Activated CD4-positive, alpha-beta memory T cell treated with anti-CD3 and anti-CD28 coated beads, Interleukin-2, amount 10 ng/mL, durations not matched to agents 7 days and 5 days (primary cell): ENCODE measurements at places on chromosomes 13 and 19. TPM values are rescaled to one million over a fixed set of nuclear protein-coding genes. Genes with fewer than 3 reads are reported as not detected.
A peak's percentile ranks its signal among the peaks of the same experiment; 100 is the strongest.

GRCh38 chr13:114130837-114131582, 1.4 kb downstream of the RASA3 start:
- peak; percentile 83 for DNase-seq

- no peak for DNase-seq
These were observed 17.2 kb downstream of the FGF9 start for GRCh38 chr13:21688056-21688455.

DNA sequence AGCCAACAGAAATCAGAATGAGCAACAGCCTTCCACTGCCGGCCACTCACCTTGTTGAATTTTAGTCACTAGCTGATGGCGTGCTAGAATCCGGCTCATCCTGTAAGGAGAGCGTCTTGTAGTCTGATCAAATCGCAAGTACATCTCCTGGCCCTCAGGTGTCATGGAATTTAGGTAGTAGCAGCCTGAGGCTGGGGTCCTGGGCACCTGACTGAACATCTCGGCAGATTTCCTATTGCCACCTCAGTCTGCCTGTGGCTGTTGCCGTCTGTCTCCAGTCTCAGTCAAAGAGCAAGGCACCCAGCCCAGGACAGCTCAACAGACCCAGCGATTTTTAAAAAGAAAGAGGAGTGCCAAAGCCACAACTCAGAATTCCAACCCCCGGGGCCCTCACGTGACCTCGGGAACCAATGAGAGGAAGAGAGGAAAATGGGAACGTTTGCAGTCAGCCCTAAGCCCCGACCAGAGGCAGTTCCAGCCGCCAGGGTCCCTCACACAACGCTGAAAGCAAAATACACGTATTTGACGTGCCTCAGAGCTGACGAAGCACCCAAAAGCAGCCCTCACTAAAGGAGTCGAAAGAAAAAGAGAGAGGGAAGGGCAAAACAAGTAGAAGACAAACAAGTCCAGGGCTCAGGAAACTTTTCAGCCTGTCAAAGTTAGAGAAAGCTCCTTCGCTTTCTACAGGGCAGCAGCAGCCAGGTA, at the start of gene STARD13:
Gene STARD13, minus strand, starts transcription at position 336 of the 705 bp plus-strand sequence. Its CDS starts 117 bp downstream, at position 219.
- DNase-seq: no peak

DNA sequence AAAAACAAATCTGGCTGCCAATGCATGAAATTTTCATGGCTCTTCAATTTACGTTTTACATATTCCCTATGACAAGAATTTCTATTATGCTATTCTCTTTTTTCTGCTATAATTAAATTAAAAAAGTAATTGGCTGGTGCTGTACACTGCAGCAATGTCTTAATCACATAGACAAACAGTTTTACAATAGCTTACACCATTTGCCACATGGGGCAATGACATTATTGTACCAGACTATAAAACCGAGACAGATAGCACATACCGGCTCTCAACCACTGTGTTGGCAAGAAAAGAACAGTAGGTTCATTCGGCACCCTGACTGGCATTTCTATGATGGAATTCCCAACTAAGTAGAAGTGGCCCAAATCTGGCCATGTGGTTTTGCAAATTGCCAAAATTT, 67.7 kb downstream of the DACH1 start:
- DNase-seq: no peak

DNA sequence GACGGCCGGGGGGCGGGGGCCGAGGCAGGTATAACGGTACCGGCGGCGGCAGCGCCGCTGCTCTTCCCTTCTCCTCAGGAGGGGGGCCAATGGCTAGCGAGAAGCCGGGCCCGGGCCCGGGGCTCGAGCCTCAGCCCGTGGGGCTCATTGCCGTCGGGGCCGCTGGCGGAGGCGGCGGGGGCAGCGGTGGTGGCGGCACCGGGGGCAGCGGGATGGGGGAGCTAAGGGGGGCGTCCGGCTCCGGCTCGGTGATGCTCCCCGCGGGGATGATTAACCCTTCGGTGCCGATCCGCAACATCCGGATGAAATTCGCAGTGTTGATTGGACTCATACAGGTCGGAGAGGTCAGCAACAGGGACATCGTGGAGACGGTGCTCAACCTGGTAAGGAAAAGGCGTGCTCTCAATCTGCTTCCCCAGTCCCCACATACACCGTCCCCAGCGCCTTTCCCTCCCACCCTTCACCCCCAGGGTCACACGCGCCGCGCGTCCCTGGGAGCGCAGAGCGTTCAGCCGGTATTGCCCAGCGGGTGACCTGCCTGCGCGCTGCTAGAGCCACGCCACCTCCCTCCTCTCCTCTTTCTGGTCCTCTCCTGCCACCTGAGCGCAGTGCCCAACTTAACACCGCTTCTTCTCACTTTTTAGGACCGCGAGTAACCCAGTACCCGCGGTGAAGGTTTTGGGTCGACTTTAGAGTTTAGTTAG, 814 bp downstream of the NBEA start:
- no peak for DNase-seq

GRCh38 chr13:23660249-23660648, 90.0 kb downstream of the TNFRSF19 start:
- DNase-seq: no peak

DNA sequence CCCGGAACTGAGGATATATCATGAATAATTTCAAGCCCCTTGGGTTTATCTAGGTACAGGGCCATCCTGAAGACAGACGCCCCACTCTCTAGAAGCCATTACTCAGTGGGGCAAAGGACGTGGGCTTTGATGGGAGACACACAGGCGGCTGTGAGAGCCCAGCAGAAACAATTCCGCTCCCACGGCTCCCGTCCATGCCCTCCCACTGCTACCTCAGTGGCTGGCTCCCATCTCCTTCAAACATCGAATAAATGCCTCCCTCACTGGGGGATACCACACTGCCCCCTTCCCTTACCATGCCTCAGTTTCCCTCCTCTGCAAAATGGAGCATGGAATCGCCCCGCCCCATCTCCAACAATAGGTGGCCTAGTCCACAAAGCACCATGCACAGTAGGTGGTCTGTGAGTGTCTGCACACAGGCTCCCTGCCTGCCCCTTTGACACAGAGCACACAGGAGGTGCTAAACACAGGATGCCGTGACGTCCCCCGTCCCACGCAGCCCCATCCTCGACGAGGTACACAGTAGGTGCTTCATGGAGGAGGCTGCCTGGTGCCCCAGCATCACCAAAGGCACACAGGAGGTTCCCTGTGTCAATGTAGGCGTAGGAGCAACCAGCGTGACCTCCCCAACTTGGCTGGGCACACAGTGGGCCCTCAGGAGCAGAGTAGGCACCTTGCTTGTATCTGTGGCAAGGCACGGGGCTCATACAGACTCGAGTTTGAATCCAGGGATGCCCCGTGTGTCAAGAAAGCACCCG, 46.0 kb downstream of the PTPRS start:
- no peak for DNase-seq

- DNase-seq: peak; percentile 39
These were observed 717 bp downstream of the SPRYD7 start for GRCh38 chr13:49935171-49936074.

DNA sequence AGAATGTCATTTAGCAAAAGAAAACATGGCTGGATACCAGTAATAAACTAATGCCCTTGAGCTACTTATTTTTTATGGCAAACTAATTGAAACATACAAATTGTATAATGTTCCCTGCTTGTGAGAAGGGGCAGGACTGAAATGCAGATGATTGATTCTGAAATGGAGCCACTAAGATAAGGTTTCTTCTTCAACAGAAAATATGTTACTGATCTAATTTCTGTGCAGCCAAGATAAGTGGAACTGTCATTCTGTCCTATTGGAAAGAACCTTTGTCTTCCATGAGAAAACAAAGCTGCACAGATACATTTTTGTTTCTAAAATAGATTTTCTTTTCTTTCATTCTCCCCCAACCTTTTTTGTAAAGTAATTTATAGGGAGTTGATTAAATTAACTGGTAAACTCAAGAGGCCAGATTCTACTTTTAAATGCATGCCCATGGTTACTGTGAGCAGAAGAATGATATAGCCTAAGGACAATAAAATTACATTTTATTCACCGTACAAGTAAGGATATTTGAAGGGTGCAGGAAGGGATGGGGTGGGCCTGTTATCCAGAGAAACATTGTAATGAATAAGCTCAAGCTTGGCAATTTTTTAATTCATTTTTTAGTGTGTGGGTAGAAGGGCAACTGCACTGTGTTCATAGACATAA, 39.9 kb downstream of the STARD13 start:
- DNase-seq: no peak

GRCh38 chr19:7540761-7541474, 5.4 kb downstream of the PNPLA6 start:
- no peak for DNase-seq

GRCh38 chr13:79898996-79899395, 418.0 kb downstream of the NDFIP2 start:
- no peak for DNase-seq

GRCh38 chr19:12047868-12048267, 4.9 kb downstream of the ZNF878 start:
- no peak for DNase-seq

DNA sequence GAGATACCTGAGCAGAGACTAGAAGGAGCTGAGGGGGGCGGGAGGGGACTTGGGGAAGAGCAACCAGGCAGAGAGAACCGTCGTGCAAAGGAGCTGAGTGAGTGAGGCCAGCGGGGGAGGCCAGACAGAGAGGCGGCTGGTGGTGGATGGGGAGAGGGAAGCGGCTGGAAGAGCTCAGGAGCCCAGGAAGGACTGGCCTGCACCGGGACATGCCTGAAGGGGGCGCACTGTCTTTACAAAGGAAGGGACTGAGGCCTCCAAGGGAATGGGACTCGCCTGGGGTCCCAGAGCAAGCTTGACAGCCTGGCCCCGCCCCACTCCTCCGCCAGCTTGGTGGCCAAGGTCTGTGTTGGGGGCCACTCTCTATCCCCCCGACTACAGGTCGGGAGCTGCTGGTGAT, 14.9 kb downstream of the ONECUT3 start:
- DNase-seq: no peak

DNA sequence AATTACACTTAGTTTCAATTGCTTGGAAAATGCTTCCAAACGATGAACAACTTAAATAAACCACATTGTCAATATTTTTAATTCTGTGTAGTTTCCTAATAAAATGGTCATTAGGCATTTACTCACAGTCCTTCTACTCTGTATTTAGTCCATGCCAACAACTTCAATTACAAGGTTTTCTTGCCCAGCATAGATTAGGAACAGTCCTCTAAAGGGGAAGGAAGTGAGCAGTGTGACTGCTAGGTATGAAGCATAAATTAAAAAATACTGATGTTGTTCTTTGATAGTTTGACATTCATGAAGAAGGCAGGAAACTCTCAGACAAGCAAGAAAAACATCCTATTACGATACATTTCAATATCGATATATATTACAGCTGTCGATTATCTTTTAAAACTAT, 716.0 kb upstream of the PCDH9 start:
- DNase-seq: no peak

DNA sequence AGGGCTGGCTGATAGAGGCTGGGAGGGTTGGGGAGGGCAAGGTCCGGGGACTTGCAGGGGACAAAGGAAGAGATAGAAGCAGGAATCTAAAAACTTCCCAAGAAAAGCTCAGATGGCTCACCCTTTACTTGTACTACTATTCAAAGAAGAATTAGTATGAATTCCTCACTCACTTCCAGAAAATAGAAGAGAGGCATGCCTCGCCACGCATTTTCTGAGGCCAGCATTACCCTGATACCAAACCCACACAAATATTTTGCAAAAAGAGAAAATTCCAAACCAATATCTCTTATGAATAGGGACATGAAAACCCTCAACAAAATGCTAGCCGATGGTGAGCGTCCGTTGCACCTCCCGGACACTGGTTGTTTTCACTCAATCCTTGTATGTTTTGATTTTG, 54.0 kb downstream of the ING1 start:
- no peak for DNase-seq

GRCh38 chr19:47613165-47614020, 4.5 kb downstream of the BICRA start:
- DNase-seq: no peak

DNA sequence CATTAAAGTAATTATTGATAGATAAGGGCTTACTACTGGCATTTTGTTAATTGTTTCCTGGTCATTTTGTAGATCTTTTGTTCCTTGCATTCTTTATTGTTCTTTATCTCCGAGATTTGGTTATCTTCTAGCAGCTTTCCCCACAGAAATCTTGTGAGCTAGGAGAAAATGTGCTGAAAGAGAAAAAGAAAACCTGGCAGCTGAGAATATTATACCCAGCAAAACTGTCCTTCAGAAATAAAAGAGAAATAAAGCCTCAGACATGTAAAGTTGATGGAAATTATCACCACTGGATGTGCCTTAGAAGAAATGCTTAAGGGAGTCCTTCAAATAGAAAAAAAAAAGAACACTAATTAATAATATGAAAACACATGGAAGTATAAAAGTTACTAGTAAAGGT, 464.9 kb upstream of the GPC6 start:
- no peak for DNase-seq

Gene POU4F1
- total RNA-seq: 0.18 TPM

Gene MEDAG
- total RNA-seq: not detected

Gene PROZ
- total RNA-seq: not detected

Gene GRAMD1A
- total RNA-seq: 106 TPM

Gene ZGLP1
- total RNA-seq: 1.4 TPM

Gene ZNF83
- 49.7 TPM for total RNA-seq

Gene CD70
- 64.1 TPM for total RNA-seq

Gene ADAMTSL5
- 2.9 TPM for total RNA-seq

Gene PPFIA3
- total RNA-seq: 2.6 TPM

Gene ZNF787
- total RNA-seq: 30.0 TPM

Gene ZNF155
- 7.5 TPM for total RNA-seq
